ENCODE measurements at places on chromosomes 13 and 19.

- peak; percentile 27 for DNase-seq
These were observed 155.5 kb downstream of the TBC1D4 start for GRCh38 chr13:75326173-75327134.

GRCh38 chr19:40383668-40384248 lies 6.2 kb downstream of the HIPK4 start:
- DNase-seq, result no peak

GRCh38 chr19:11721681-11722080 lies 17.1 kb downstream of the ZNF823 start:
- no peak for DNase-seq

DNA sequence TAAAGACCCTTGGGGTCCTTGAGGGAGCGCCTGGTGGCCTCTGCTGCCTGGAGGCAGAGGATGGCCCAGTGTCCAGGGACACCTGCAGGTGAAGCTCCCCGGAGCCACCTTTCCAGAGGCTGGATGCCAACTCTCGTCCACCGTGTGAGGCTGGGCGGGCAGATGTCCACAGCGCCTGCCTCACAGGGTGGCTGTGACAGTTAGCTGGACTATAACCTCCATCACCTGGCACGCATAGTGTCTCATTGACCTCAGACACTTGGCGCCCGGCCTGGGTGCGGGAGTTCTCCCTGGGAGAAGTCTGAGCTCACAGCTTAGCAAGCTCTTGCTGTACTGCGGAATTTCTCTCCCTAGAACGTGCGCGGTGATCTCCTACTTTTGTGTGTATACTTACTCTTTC lies 9.8 kb downstream of the BICRA start:
- no peak for DNase-seq

DNA sequence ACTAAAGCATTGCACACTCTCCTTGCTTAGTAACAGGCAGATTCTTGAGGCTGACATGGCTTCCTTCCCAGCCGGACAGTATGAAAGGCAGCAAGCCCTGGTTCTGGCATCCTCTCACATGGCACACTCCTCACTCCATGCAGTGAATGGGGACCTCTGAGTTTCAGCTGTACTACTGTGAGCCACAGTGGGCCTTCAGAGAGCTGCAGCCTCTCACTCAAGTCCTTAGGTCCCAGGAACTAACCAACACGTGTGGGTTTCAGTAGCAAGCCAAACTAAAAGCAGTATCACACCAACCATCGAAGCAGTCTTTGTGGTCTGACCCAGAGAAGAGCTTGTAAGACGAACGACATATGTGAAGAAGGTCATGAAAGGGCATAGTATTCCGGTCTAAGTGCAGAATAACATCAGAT lies 128.2 kb downstream of the TBC1D4 start:
- no peak for DNase-seq

DNA sequence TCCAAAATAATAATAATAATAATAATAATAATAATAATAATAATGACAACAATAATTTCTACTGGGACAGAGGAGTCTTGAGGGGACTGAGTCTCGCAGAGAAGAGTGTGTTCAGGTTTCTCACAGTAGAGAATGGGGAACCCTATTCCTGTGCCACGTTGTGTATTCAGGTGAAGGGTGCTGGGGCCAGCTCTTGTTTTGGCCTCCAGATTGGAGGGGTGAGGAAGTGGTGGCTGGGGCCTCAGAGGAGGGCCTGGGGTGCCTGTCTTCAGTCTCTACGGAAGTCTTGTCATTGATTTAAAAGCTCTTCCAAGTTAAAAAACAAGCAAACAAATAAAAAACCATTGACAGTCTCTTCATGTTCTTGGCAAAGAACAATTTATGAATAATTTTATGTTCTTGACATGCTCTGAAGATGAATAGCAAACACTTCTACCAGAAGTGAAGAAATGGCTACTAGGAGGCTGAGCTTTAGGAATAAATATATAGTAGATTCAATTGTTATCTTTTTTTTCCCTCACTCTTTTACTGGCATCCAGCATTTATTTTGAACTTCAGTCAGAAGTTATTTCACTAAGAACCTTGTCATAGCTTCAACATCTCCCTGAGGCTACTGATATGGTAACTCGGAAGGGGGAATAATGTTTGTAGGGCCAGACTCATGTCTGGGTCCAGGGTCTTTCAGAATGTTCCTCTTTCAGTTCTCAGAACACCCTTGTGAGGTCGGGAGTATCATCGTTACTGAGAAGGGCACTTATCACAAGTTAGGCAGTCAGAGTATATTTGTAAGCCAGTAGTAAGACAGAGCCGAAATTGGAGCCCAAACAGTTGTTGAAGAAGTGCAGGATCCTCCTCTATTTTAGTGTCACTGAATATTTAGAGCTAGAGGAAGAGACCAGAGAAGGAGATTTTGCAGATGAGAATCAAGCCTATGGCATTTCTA lies 13.1 kb downstream of the LRCH1 start:
- DNase-seq, result no peak

DNA sequence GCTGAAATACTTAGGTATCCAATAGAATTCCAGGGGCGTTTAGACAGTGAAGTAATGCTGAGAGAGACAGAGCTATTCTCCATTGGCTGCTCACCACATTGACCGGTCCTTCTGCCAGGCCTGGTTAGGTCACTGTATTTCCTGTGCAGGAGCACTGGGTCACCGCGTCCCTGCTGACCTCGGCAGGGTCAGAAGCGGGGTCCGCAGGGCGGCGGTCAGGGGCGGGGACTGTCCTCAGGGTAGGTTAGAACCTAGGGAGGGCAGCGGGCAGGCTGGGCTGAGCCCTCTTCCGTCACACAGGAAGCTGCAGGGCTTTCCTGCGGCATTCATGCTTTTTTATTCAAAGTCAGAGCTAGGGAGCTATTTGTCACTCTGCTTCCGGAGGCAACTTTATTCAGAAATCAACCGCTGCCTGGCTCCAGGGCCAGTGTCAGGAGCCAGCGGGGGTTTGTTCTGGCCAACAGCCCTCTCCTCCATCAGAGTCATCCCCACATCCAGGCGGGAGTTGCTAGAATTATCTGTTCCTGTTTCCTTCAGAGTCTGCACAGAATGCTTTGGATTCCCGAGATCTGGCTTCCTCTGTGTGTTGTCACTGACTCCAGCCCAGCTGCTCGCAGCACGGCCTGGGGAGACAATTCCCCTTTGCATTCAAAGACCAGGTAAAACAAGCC lies 81.2 kb upstream of the WASF3 start:
- DNase-seq, result no peak

- DNase-seq, result no peak
These were observed 2.5 kb downstream of the IL4I1 start for GRCh38 chr19:49894011-49894664.

- no peak for DNase-seq
These were observed 15.8 kb upstream of the NPAS1 start for GRCh38 chr19:47003611-47004465.

GRCh38 chr13:89966524-89966923 lies 1381.0 kb upstream of the MIR17HG start:
- no peak for DNase-seq

GRCh38 chr19:7983286-7983950 lies 22.0 kb downstream of the ELAVL1 start:
- DNase-seq, result no peak

- no peak for DNase-seq
These were observed 3.8 kb downstream of the MAMSTR start for GRCh38 chr19:48715681-48716171.

DNA sequence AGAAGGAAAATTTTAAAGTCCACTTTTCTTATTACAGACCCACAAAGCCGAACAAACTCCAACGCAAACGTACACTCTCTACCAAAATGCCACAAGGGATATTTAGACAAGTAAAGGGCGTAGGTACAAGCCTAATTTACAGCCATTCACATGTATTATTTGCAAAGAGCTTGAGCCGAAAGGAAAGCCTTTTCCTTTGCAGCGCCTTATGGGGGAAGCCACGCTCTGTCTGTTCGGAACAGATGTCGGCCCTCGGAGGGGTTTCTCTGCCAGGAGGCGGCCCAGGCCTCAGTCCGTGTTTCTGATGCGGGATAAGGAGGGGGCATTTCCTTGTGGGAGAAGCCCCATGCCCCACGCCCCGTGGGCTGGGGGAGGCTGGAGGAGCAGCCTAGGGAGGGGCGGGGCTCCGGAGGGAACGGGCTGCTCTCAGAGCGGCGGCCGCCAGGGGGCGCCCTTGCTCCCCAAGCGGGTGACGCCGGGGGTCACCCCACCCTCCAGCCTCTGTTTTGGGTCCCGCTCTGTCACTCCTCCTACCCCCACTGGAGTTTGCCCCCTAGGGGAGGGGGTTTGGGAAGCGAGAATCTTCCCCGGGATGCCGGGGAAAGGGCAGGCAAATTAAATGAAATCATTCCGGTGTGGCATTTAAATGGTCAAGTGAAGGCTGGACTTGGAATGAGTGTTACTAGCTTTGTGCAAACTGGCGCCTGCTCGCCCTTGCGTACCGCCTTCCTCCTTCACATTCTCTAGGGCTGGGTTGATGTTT lies 2.9 kb downstream of the HTR2A start:
- peak; percentile 52 for DNase-seq

GRCh38 chr19:2412449-2412848 lies 14.9 kb downstream of the TIMM13 start:
- no peak for DNase-seq

GRCh38 chr19:34678421-34678820 lies 943 bp downstream of the ZNF302 start:
- no peak for DNase-seq

- DNase-seq, result no peak
These were observed 709 bp downstream of the DPP9 start for GRCh38 chr19:4722671-4723594.

- DNase-seq, result no peak
These were observed 141.7 kb downstream of the GPC6 start for GRCh38 chr13:93368296-93368695.

- DNase-seq, result no peak
These were observed 63.7 kb upstream of the ZDHHC20 start for GRCh38 chr13:21522847-21523246.

GRCh38 chr13:23715762-23716235 lies 145.6 kb downstream of the TNFRSF19 start:
- no peak for DNase-seq

DNA sequence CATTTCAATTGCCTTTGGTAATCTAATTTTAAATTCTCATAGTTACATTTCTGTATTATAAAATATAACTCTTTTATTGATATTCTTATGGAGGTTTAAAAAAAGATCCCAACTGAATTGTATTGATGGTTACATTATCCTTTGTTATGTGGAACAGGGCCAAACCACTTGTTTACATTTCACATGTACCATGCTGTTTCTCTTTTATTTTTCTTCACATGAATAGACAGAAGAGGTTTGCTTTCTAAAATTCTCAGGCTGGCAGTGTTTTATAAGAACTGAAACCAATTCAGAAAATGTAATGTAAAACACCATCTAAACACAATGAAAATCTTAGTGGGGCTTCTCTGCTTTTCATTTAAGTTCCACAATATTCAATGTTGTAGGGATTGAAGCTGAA lies 122.5 kb downstream of the GPC5 start:
- DNase-seq, result no peak

DNA sequence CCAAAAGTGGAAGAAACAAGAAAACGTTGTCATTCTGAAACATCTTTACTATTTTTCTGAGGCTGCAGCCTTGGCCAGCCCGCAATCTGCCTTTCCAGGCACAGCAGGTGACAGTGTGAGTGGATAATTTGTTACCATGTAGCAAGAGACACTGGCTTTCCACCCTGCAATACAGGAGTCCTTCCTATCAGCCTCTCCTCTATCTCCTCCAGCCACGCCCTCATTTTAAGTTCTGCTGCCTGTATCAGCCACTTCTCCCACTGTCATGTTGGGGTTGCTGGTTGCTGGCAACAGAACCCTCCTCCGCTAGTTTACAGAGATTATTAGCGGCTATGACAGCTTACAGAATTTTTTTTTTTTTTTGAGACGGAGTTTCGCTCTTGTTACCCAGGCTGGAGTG lies 7.7 kb upstream of the LGALS7 start:
- DNase-seq, result no peak

DNA sequence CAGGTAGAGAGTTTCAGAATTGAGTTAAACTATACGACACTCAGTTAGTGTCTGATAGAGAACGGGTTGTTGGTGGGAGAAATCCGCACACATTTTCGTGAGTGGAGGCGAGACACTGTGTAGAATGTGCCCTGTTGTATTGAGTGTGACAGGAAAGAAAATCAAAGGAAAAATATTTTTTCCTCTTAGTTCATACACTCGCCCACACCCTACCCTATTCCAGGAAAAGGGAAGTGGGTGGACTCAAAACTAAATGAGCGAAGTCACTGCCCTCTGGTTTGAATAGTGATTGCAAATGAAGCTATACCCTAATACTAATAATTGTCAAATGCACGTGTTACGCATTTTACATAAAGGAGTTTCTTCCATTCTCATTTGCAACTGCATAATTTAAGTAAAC lies 2.0 kb downstream of the ZNF347 start:
- DNase-seq, result no peak

GRCh38 chr13:31896427-31896826 lies 135.1 kb upstream of the FRY start:
- DNase-seq, result no peak

DNA sequence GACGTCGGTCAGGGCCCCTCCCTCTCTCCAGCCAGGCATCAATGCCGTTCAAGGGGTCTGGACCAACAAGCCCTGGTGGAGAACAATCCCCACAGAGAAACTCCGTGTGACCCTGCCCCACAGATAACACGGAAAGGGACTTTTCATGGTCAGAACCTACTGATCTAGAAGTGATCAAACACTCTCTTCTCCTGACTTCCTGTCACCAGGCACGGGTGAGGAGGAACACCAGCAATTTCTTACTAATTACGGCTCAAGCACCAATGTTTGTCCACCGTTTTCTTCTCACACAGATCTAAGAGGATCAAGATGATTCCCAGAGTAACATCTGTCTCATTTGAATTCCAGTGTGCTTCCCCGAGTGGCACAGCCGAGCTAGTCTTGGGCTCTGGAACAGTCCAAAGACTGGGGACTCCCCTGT lies 11.8 kb downstream of the RASA3 start:
- DNase-seq, result no peak

- DNase-seq, result no peak
These were observed 33.7 kb upstream of the TPM4 start for GRCh38 chr19:16042533-16043085.

DNA sequence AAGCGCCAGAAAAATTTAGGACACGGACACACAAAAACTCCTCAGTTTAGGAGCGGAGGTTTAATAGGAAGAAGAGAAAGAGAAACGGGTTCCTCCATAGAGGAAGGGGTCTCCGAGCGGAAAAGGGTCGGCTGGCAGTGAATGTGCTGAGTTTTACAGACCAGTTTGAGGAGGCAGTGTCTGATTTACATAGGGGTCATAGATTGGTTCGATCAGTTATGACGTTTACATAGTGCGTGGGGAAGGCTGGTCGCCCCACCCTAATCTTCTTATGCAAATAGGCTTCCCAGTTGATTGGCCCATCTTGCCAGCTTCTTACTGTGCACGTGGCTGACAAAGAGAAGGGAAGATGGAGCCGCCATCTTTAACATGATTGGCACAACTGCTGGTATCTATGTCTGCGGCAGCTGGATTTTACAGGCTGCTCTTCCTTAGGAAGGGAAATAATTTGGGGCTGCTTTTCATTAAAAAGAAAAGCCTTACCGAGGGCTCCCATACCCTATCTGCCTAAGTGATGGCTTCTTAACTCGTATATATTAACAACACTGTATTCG lies 1.2 kb upstream of the ZNF225 start:
- no peak for DNase-seq

- DNase-seq, result no peak
These were observed 348.3 kb downstream of the UQCRFS1 start for GRCh38 chr19:28864577-28865042.

GRCh38 chr13:54185785-54186184 lies 1157.2 kb downstream of the OLFM4 start:
- DNase-seq, result no peak

All from T-helper 17 cell (primary cell).